ENCODE measurements at places on chromosomes 5 and 9.

GRCh38 chr9:18756712-18757125, 276.3 kb downstream of the SAXO1 start:
- DNase-seq: no peak

GRCh38 chr5:175585567-175585966, 72.3 kb upstream of the HRH2 start:
- no peak for DNase-seq

- no peak for DNase-seq
These were observed 268.0 kb downstream of the ADAMTSL1 start for GRCh38 chr9:18741945-18742344.

DNA sequence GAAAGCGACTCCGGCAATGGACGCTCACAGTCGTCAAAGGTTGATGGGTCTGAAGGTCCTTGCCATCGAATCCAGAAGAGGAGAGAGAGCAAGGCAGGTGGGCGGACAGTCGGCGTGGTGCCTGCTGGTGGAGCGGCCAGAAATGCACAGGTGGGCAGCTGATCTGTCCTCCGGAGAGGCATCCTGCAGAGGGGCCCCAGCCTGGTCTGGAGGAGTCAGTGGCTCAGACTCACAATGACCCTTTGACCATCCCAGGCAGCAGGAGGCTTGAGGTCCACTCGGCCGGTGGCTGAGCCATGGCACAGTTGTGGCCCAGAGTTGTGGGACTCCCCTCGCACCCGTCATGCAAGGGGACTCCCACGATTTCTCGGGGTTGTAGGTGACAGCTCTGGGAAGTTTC, 34.4 kb upstream of the FCN2 start:
- no peak for DNase-seq

GRCh38 chr5:120803282-120803681, 339.2 kb downstream of the PRR16 start:
- DNase-seq: no peak

DNA sequence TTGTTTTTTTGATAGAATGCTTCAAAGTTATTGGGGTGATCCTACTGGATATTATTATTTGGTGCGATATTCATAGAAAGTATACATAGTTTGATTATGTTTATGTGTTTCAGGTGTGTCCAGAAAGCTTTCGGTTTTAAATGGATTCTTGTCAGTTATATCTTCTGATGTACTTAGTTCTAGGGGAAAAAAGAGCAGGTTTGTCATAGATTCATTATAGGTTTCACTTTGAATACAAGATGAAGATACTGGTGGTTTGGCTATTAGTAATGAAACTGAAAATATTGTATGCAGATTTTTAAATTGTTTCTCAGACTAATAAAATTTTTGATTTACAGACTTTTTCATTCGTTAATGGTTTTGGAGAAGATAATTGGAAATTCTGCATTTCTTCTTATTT, 98.9 kb downstream of the MAN2A1 start:
- no peak for DNase-seq

DNA sequence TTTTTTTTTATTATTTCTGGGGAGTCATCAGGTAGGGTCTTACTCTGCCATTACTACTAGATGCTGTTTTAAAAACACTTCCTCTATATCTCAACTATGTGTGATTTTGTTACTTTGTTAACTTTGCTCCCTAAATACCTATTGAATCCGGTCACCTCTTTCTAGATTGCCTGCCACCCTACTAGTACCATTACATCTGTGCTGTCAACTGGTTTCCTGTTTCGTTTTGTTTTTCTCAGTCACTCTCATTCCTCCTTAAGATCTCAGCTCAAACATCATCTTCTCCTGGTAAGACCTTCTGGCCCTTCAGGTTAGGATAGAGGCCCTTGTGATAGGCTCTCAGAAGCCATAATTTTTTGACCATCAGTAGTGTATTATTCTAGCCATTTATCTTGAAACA, 324.2 kb upstream of the ATP10B start:
- DNase-seq: no peak

DNA sequence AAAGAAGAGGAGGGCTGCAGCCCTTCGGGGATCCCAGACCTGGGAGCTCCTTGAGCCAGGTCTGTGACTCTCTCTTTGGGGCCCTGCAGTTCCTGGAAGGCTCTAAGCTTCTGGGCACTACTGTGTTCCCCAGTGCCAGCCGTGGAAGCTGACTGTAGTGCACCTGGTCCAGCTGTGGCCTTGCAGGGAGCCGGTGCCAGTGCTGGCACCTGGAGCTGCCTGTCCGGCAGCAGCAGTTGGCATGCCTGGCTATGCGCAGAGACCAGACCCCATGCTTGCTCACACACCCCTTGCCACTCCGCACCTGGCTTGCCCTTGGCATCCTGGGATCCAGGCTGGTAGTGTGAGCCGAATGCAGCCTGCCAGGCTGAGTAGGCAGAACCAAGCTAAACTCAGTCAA, 91.0 kb upstream of the PUM3 start:
- no peak for DNase-seq

- DNase-seq: peak; percentile 49
These were observed 162.7 kb downstream of the C9orf50 start for GRCh38 chr9:129458155-129458661.

DNA sequence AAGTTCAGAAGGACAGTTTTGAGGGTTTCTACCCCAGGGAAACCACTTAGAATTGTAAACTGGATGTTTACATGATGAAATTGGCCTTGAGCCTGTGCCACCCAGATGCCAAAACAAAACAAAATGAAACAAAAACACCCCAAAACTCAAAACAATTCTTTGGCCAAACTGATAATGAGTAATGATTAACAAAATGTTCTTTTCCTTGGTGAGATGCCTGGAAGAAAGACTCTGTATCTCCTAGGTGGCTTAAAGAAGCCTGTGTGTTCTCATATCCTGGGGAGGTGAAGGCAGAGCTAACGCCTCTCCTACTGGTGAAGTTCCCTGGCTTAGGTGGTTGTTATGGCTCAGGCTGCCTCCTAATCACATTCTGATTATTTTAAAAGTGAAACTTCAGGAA, 120.5 kb downstream of the NPR3 start:
- no peak for DNase-seq

- DNase-seq: no peak
These were observed 49.4 kb upstream of the NEURL1B start for GRCh38 chr5:172591636-172592035.

GRCh38 chr9:8348756-8349155, 549.2 kb upstream of the DMAC1 start:
- DNase-seq: no peak

- no peak for DNase-seq
These were observed 168.5 kb downstream of the PLPPR1 start for GRCh38 chr9:101197026-101197425.

DNA sequence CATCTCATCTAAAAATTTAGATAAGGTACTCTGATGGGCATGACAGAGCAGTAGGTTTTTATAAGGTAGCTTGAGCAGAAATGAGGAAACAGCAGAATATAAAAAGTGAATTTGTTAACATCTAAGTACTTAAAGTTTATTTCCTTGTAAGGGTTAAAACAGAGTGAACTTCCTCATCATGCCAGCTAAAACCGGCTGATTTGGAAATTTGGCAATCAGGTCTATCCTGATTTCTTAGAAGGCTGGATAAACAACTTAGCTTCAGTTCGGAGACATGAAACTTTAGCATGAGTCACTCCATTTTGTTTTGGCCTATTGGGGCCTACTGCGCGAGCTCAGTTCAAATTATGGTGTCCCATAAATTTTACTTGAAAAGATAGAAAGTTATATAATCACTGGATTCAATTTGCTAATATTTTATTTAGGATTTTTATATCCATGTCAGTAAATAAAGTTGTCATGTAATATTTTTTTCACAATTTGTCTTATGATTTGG, 241.6 kb upstream of the RORB start:
- no peak for DNase-seq

DNA sequence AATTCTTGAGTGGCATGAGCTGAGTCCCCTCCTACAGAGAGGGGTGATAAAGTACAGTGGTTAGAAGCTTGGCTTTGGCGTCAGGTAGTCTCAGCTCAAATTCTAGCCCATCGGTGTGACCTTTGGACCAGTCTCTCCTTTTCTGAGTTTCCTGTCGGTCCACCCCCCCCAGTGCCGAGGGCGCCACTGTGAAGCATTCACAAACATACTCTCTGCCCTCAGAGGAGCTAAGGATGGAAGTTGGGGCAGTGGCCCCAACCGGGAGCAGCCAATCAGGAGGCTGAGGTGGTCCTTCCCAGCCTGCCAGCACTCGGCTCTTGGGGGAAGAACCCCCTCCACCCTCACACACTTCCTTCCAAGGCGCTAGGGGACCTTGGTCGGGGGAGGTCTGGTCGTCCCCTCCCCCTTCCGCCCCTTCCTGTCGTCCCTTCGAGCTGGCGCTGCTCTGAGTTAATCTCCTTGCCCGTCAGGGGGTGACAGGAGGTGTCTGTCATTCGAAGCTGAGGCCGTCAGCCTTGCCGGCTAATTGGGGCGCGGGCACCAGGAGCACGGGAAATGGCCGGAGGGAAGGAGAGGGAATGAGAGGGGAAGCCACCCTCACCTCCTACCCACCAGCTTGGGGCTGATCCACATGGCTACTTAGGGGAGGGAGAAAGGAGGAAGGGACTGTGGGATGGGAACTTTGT, 53.0 kb downstream of the CXXC5 start:
- peak; percentile 30 for DNase-seq

- no peak for DNase-seq
These were observed 181.8 kb downstream of the GLIS3 start for GRCh38 chr9:4117835-4118610.

DNA sequence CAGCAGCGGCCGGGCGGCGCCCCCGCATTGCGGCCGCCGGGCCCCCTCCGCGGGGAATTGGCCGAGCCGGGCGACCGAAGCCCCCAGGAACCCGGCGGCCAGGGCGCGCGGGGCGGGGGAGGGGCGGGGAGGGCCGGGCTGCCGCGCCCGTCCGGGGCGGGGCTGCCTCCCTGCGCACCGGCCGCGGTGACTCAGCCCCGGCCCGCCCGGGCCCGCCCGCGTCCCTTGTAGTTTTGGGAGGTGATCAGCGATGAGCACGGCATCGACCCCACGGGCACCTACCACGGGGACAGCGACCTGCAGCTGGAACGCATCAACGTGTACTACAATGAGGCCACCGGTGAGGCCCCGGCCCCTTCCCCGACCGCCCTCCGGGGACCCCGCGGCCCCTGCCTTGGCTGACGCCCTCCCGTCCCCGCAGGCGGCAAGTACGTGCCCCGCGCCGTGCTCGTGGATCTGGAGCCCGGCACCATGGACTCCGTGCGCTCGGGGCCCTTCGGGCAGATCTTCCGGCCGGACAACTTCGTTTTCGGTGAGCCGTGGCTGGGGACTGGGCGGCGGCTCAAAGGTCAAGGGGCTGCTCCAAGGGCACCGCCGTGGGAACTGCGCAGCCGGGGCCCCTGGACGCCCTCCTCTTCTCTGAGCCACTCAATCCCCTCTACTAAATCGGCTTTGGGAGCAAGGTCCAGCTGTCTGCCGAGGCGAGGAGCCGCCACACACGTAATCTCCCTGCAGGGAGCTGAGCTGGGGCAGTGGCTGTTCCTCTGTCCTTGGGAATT, 592 bp downstream of the TUBB4B start:
- DNase-seq: no peak

DNA sequence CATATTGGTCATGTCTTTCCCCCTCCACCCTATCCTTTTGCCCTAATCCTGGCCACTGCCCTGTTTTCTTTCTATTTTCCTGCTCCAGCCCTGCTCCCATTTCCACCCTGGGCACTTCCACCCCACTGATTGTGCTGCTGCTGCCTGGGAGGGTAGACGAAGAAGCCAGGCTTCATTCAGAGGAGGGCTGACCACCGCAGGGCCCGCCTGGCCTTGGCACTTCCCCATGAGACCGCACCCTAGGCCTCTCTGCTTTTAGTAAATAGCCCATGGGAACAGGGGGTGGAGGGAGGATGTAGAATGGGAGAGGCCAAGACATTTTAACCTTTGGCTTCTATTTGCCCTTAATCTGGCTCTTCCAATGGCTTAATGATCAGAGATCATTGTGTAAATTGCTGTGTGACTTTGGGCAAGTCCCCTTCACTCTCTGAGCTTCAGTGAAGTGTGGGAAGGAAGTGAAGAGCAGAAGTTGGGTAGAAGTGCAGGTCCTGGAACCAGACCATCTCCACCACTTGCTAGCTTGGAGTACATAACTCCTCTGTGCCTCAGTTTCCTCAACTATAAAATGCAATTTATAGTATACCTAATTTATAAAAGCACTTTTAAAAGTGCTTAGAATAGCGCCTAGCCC, 13.6 kb upstream of the GPX3 start:
- DNase-seq: no peak

DNA sequence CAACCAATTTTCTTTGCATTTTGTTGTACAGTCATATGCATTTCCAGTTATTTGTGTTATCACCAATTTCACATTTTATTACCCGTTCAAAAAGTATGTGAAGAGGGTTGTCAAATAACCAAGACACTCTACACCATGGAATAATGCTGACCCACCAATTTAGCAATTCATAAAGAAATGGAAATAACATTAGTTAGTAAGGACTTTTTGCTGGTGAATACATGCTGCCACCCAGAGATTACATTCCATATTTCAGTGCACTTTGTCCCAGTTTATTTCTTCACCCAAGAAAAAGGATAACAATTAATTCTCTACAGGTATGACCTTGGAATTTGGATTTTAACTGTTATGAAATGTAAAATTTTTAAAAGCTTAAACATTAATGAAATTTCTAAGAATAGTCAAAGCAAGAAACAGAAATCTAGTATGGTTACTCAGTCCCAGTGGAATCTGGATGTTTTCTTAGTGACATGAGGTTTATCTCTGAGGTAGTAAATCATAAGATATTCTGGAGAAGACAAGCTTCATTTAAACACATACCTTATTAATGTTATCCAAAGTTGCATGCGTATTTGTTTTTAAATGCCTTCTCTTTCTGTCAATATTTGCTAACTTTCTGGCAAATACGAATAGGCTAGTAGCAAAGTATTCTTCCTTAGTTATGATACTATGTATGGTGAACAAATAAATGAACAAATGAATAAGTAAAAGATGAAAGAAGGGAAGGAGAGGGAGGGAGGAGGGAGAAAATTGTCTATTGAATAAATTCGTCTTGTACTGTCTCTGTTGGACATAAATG, 100.6 kb downstream of the CETN3 start:
- no peak for DNase-seq

DNA sequence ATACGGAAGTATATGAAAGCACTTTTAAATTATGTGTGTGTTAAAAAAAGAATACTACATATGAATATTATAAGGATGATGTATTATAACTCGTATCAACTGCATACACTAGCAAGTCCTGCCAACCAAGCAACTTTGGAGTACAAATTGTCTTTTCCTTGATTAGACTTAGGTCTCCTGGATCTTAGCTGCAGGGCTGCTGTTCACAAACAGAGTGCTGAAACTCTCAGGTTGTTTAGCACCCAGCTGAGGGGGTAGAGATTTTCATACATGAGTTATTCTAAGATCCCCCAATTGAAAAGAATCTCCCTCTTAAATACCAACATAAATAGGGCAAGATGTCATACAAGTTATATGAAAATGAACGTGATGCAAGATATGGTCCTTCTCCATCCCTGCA, 149.8 kb upstream of the TNC start:
- peak; percentile 34 for DNase-seq

- peak; percentile 77 for DNase-seq
These were observed 71.9 kb downstream of the MAP1B start for GRCh38 chr5:72179028-72179815.

GRCh38 chr9:5790923-5791322, 42.0 kb downstream of the ERMP1 start:
- no peak for DNase-seq

All from right hindlimb (tissue), 1 donor.